ENCODE measurements at places on chromosomes 2 and 18.

DNA sequence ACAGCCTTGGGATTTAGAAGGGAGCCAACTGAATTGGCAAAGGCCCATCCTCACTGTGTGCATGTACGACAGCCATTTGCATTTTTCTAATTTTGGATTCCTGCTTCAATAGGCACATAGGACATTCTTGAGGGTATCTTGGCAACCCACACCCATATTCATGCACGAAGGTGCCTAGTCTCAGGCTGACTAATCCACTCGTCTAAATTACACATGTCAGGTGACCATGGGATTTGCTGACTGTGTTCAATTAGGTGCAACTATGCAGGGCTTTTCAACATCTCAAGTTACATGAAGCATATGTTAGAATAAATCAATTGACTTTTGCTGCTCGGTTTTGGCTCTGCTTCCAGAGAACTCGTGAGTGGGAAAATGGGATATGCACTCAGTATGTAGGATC lies 249.7 kb downstream of the SP3 start:
- DNase-seq: no peak

DNA sequence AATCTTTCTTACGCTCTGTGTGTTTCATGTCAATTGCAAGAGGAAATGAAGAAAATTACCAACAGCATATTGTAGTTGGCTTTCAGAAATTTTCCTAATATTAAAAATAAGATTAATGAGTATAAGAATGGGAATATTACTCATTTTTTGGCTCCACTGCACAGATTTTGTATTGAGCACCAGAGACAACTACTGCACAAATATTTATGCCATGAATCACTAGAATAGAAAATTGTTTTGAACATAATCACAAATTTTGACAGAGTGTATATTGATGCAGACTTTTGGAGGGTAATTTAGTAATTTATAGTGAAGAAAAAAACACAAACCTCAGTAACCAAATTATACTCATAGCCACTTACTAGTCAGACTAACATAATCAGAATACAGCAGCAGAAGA lies 118.3 kb downstream of the DOK6 start:
- peak; percentile 6 for DNase-seq

- no peak for DNase-seq
These were observed 56.3 kb downstream of the TIMM21 start for GRCh38 chr18:74204526-74205152.

- DNase-seq: no peak
These were observed 7.2 kb downstream of the AGAP1 start for GRCh38 chr2:235500761-235501672.
